ENCODE measurements at places on chromosomes 1 and 21.

GRCh38 chr1:223674119-223674890 is 8.8 kb upstream of the CAPN8 start:
- no peak for DNase-seq

GRCh38 chr1:63937461-63938022 is 163.7 kb downstream of the ROR1 start:
- no peak for DNase-seq

DNA sequence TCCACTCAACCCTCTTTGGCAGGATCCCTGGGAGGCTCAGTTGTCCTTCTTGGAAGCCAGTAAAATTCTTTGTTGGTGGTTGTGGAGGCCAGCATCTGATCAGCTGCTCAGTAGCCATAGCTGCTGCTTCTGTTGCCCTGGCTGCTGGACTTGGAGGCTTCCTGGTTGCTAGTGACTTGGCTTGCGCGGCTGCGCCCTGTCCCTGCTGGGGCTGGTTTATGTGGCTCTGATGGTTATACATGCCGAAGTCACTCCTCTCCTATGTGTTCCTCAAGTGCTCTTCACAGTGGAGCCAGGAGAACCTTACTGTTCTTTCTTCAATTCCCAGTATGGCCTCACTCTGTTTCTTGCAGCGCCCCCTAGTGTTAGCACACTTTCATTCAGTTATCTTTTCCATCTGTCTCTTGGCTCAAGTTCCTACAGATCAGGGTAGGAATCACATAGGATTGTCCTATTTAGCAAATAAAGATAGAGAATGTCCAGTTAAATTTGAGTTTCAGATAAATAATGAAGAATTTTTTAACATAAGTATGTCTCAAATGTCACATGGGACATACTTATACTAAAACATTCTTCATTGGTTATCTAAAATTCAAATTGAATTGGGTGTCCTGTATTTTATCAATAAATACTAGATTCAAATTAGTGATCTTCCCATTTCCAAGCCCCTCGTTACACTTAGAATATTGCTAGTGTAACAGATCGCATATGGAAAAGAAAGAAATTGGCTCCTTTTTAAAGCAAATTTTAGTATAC is 176.5 kb downstream of the TGFB2 start:
- DNase-seq: no peak

DNA sequence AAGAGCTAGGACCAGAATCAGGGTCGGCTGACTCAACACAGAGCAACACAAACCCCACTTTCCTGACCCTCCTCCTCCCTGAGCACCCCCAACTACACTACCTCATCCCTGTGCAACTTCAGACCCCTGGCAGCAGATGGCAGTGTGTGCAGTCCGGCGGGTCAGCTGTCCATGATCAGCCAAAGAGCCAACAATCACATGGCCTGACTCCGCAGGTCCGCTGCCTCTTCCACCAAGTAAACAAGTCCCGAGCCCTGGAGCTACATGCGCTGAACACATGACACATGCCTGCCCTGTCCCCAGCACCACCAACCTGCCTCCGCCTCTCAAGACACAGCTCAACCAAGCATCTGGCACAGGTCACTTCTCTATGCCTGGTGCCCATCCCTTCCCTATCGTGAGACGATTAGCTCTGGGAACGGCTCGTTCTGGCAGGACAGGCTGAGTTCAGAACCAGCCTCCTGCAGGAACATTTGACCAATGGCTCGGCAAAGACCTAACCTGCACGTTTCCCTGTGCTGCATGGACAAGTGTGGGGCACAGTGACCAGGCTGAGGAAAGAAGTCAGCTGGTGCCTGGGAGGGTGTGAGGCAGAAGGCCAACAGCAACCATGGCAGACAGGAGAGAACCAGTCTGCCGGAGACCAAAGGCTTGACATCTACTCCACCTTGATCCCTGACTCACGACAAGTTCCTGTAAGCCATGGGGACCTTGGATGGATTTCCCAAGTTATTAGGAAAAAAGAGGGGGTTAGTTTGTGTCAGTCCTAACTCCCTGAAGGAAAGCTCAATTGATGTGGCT is 60.3 kb downstream of the CD46 start:
- no peak for DNase-seq

DNA sequence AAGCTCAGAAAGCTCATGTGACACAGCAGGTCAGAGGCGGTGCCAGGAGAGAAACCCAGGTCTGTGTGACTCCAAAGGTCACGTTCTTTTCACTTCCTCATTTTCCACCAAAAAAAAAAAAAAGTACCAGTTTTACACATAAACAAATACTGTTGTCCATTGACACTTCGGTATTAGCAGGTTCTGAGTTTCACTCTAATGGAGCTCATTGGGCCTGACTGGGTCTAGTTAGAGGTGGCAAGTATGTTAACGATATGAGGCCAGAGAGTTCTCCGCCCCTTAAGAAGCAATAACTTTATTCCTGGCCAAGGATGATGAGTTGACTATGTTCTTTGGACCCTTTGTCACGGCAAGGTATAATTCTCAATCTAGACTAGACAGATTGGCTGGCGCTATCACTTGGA is 30.0 kb upstream of the SDE2 start:
- DNase-seq: no peak

- no peak for DNase-seq
These were observed 59.7 kb downstream of the CLIC6 start for GRCh38 chr21:34728479-34728878.

DNA sequence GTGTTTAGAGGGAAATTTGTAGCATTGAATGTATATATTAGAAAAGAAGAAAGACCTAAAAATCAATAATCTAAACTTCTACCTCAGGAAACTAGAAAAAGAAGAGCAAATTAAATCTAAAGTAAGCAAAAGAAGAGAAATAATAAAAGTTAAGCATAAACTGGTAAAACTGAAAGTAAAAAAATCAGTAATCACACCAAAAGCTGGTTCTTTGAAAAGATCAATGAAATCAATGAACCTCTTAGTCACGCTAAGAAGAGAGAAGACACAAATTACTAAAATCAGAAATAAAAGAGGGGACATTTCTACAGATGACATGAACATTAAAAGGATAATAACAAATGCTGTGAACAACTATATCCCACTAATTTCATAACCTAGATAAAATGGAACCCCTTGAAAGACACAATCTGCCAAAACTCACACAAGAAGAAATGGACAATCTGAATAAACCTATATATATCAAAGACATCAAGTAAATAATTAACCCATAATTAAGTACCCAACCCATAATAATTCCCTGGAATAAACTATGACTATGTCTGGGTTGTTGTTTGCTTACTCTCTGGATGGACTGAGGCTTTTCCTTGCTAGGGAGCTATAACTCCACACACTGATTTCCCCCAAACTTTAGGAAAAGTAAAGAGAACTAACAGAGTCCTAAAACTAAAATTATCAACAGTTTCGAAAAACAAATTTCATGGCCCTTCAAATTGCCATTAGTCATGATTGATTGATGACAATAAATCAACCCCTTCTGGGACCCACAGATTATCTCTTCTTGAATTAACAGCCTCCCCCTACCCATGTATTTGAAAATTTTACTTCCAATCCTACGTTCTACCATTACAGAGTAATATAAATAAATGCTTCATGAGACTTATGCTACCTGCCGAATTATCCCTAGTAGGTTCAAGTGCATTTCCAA is 2.8 kb upstream of the CDC73 start:
- DNase-seq: no peak

- peak; percentile 75 for DNase-seq
These were observed 98.9 kb downstream of the DHRS3 start for GRCh38 chr1:12518931-12519692.

GRCh38 chr1:6330410-6330911 is 63.1 kb downstream of the ACOT7 start:
- no peak for DNase-seq

DNA sequence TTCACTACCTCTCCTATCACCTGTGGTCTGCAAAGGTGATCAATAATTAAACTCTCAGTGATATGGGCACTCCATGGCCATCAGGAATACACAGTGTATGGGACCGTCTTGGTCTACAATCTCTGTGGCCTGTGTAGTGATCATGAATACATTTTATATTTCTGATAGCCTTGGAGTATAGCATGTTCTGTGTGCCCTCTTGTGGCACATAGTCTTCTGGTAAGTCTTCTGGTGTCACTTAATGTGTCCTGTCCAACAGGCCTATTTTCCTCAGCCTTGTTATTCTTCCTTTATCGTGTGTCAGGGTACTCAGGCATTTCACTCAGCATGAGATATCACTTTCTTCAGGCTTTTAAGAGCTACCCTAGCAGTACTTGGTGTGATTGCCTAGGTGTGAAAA is 393.6 kb downstream of the AGBL4 start:
- DNase-seq: no peak

GRCh38 chr1:9246841-9247785 is 12.5 kb downstream of the H6PD start:
- no peak for DNase-seq

DNA sequence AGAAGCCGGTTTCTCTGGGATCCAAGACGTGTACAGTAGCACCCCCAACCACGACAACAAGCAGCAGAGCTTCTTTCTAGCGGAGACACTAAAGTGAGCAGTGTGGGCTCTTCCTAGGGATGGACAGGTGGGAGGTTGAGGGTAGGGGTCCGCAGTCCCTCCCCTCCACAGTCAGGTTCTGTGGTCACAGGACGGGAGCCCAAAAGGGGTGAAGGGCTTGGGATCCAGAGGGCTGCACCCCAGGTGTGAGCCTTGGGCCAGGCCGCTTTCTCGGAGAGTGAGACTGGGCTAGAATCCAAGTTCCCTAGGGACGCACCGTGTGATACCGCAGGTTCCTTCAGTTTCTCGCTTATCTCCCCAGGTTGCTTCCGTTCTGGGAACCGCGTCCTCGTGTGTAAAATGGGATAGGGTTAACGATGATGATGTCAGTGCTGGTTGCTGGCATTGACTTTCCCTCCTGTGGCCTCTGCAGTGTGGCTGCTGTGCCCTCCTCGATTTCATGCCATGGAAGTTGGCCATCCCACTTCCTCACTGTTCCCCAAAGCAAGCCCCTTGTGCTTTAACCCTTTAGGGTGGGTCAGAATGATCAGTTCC is 17.3 kb upstream of the SELENON start:
- DNase-seq: no peak

- no peak for DNase-seq
These were observed 45.7 kb downstream of the GALNT2 start for GRCh38 chr1:230112782-230113181.

GRCh38 chr21:38171723-38172344 is 85.0 kb upstream of the KCNJ15 start:
- DNase-seq: peak; percentile 84

DNA sequence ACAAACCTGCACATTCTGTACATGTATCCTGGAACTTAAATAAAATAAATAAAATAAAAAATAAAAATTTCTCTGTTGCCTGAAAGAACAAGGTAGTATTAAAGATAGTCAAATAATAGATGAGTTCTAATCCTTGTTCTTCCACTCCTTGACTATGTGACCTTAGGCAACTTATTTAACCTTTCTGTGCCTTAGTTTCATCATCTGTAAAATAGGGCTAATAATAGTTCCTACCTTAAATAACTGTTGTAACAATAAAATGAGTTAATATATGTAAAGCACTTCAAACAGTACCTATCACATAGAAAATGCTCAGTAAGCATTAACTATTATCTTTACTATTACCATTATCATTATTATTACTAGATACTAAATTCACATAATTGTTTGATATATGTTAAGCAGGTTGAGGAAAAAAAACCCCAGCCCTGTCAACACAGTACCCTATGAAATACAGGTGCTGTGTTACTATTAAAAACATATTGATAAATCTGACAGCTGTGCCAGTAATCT is 23.1 kb downstream of the SASS6 start:
- DNase-seq: no peak

DNA sequence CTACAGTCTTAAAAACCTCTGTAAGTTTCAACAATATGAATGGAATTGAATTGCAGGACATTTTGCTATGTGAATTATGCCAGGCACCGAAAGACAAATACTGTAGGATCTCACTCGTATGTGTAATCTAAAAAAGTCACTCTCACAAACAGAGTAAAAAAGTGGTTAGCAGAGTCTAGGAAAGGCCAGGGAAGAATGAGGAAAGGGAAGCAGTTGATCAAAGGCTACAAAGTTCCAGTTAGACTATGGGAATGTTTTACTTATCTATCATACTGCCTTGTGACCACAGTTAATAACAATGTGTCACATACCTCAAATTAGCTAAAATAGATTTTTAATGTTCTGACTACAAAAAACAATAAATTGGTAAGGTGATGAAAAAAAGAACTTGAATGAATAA is 565.4 kb upstream of the BRINP3 start:
- no peak for DNase-seq

- DNase-seq: no peak
These were observed 69.9 kb upstream of the PRMT6 start for GRCh38 chr1:106986603-106987002.

DNA sequence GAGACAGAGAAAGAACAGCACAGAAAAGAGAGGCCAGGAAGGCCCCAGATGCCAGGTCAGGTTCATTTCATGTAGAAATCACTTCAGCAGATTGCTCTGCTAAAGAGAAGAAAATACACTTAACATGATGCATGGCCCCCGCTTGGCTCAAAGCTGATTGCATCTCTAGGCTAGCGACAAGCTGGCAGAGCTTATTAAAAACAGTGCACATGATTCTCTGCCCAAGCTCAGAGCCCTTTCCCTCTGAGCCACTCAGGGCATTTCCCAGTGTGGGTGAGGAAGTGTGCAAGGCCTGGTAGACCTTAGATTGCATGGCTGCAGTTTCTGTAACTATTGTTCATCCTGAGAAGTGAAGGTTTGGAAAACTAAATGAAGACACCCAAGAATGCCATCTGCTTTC is 3.3 kb upstream of the CAPN9 start:
- no peak for DNase-seq

DNA sequence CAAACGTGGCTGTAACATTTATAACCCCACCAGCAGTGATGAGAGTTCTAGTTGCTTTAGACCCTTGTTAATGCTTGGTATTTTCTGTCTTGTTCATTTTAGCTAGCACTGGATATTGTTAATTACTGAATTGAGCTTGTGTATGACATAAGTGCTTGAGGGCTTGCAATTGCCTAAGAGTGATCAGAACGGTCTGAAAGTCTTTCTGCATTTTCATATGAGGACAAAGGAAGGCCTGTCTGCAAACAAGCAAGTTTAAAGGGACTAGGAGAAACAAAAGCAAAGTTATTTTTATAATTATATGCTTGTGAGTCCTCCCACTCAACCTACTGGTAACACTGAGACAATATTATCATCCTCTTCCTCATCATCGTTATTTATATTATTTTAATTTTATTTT is 305.5 kb upstream of the DUSP10 start:
- peak; percentile 46 for DNase-seq

DNA sequence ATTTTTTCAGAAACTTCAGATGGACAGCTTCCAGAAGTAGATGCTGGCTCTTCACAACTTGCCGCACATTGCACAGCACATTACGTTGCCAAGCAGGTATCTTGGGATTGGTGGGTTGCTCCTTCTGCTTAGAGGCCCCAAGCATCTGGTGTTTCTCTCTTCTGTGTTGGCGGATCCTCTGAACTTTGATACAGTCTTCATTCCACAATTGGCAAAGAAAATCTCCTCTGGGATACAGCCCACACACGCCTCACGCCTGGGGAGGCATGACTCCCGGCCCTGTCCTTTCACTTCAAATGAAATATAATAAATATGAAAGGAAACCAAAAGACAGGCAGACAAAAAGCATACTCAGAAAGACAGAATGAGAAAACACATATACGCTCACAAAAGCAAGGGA is 72.3 kb upstream of the PPP2R5A start:
- no peak for DNase-seq

- no peak for DNase-seq
These were observed 48.3 kb downstream of the ADGRL2 start for GRCh38 chr1:81848880-81849682.

Measured in mesenchymal stem cell (in vitro differentiated cells and primary cell).